ENCODE measurements at places on chromosomes 16 and 17. TPM values are rescaled to one million over a fixed set of nuclear protein-coding genes. Genes with fewer than 3 reads are reported as not detected.
A peak's percentile ranks its signal among the peaks of the same experiment; 100 is the strongest.

The BICDL2 gene
- total RNA-seq = 0.50 TPM

The DLX4 gene
- total RNA-seq = not detected

The EVPL gene
- not detected for total RNA-seq

DNA sequence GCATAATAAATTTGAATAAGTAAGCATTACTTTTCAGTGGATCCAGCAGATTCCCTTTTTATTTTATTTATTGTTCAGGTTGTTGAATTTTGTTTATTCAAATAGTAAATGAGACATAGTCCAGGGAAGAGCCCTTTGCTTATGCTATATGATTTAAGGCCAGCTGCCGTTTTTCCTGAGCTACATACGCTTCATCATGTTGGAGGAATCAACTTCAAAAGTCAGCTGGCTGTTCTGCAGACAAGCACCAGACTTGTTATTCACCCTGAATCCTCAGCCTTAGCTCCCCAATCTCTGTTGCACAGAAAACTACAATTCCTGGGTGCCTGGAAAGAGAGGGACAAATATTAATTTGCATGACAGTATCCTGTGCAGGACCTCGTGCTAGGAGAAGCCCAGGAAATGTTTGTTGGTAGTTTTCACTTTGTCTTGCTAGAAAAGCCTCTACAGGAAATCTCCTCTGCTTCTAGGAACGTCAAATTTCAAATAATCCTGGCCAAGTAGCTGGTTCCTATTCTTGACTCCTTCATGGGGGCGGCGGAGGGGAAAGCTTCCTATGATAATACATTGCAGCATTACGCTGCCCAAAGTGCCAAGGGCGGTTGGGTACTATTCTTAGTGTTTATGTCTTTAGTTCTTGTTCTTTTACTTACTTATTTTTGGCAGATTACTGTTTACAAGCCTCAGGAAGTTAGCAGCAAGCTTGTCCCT lies 101.6 kb downstream of the PRKCA start:
- DNase-seq = no peak

The SYCE1L gene
- total RNA-seq = 1.4 TPM

GRCh38 chr17:59357929-59358328 lies 26.5 kb downstream of the YPEL2 start:
- DNase-seq = no peak

DNA sequence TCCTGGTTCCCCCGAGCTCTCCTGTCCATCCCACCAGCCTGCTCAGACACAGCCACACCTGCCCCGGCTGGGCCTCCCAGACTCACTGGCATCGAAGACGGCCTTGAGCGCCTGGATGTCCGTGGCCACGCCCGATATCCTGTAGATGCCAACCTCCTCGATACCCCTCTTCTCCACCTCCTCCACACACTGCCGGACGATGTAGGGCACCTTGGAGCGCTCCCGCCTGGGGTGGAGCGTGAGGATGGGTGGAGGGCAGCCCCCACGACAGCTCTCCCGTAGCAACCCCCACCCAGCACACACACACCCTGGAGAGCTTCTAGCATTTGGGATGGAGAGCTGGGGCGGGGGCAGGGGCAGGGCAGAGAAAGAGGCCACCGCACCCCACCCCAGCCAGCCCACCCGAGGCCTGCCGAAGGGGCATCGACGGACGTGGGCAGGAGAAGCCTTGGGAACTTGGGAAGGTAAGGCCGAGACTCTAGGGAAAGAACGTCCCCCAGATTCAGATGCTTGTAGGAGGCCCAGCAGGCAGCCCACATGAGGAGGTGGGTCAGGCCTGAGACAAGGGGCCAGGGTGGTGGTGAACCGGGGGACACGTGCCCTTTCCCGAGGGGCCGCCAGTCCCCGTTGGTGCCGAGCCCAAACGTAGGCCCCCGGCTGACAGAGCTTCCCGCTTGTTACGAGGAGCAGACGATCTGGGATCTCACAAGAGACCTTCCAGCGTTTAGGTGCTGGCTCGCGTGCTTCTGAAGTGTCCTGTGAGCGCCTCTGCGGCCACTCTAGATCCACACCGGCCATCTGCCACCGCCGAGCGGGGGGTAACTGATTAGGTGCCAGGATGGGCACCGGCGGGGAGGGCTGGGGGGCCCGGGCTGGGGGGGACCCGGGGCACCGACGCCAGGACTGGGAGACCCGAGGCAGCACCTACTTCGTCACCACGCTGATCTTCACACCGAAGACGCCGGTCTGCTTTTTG lies 15.1 kb downstream of the TIMM22 start:
- DNase-seq = peak; percentile 19

The CLEC18A gene
- total RNA-seq = not detected

Data from right lobe of liver (tissue), 6 donors.